Hippocampal formation (tissue), 2 donors: ENCODE measurements at places on chromosomes 12 and 14.

GRCh38 chr14:105108516-105108864 is 43.3 kb upstream of the GPR132 start:
- DNase-seq: no peak

GRCh38 chr12:98222135-98222534 is 293.3 kb upstream of the TMPO start:
- DNase-seq: no peak

DNA sequence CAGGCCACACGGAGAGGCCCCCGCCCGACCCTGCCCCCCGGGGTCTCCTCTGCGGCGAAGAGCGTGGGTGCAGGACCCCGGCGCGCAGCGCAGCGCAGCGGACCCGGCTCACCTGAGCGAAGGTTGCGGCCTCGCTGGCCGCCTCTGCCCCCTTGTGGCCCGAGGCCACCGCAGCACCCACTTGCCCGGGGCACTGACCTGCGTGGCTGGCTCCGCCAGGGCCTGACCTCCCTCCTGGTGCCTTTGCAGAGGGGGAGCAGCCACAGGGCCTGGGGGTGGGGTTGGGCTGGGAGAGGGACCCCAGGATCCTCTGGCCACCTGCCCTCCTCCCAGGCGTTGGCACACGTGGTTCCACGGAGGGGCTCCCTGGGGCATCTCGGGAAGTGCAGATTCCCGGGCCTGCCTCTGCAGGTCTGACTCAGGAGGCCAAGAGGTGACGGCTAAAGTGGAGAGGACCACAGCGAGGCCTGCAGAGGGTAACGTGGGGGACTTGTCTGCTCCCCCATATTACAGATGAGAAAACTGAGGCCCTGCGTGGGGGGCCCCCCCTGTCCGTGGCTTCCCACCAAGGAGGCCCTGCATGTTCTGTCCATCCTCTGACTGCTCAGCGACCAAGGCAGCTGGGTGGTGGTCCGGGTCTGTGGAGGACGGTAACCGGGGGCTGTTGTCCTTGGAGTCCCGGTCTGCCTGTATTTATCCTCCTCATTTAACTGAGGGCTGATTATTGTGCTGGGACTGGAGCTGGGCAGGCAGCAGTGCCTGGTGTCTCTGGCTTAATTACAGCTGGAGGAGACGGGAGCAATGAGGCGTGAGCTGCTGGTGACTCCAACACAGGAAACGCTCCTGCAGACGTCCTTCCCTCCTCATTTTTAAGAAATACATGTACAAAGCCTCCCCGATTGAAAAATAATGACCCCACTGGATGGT is 67.9 kb upstream of the BEGAIN start:
- DNase-seq: no peak

DNA sequence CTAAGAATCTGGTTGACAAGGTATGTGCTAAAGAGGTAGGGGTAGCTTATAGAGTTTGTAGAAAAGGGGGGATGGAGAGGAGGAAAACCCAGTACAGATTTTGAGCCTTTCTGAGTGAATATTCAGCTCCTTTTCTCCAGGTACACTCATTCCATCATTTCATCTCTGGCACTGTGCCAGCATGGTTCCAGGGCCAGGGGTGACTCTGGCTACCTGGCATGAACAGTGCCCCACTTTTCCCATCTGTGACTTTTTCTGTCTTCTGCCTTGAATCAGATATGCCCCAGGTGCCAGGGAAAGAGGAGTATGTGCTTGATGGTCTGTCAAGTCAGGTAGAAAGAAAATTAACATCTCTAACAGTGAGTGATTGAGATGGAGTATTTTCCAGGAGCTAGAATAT is 175.7 kb downstream of the CACNA1C start:
- no peak for DNase-seq

- no peak for DNase-seq
Observed at GRCh38 chr12:102474438-102475064, 5.8 kb downstream of the IGF1 start.

- DNase-seq: no peak
Observed at GRCh38 chr14:101947577-101947903, 16.8 kb upstream of the DYNC1H1 start.

- DNase-seq: no peak
Observed at GRCh38 chr12:61546296-61546695, 713.9 kb upstream of the USP15 start.

- no peak for DNase-seq
Observed at GRCh38 chr14:69553252-69553651, 21.4 kb downstream of the CCDC177 start.

DNA sequence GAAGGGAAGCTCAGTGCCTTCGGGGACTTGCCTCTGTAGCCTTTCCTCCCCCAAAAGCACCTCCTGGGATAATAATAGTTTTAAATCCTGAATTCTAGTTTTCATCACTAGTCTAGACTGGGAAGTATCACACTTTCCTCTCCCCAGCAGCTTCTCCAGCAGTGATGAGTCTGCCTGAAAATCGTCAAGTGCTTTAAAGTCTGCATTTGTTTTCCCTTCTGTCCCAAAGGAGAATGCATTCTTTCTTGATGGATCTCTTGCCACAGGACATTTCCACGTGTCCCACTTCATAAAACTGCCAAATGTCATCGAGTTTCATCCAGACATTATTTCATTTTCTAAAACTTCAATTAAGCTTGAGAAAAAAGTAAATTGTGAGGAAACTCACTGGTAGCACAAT is 15.0 kb downstream of the CSRP2 start:
- no peak for DNase-seq

DNA sequence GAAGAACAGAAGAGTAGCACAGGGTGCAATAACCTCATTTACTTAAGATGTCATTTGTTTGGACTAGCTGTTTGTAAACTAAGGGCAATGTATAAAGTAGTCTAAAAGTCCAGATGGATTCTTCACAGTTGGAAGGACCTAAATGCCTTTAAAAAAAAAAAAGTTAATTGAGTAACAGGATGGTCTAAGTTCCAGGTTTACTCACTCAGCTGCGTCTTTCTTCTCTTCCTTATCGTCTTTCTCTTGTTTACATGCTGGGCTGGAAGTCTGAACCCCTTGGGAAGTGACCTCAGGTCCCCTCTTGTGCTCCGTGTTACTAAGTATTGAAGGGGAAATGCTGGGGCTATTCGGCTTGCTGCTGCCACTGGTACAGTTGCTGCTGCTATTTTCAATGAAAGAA is 82.5 kb downstream of the SH2B3 start:
- no peak for DNase-seq

GRCh38 chr14:95106971-95107370 is 50.4 kb downstream of the DICER1 start:
- no peak for DNase-seq

DNA sequence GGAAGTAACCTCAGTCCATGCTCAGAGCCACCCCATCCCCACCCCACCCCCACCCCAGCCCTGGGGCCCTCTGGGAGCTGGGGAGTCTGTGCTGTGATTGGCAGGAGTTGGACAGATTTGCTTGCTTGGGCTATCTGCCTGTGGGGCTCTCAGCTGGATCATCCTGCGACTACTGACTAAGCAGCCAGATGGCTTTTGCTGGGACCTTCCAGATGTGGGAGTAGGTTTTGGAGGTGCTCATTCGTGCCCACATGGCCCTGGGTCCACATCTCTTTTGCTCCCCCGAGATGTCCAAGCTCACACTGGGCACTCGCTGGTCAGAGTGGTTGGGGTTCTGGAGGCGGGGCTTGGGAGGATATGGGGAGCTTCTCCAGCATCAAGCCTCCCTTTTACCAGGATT is 138.9 kb downstream of the TSPAN9 start:
- DNase-seq: no peak

GRCh38 chr12:133010657-133011297 is 24.6 kb downstream of the ZNF26 start:
- no peak for DNase-seq

GRCh38 chr12:115867854-115868253 is 409.6 kb downstream of the MED13L start:
- no peak for DNase-seq

DNA sequence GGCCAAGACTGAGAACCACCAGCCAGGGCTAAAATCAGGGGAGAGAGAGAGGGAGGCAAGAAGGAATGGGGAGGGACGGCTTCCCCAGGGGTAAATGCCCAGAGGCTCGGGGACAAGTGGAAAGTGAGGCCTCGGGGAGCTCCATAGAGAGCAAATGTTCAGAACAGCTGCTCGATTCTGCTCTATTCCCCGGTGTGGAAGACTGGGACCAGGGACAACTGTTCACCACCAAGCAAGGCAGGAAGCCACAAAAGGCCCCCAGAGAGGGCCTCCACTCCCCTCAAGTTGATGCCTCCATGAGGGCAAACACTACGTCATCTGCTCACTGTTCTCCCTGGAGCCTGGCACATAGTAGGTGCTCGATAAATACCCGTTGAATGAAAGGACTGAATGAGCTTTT is 53.5 kb downstream of the IRF2BPL start:
- DNase-seq: no peak

- no peak for DNase-seq
Observed at GRCh38 chr12:11815397-11815796, 165.9 kb downstream of the ETV6 start.

DNA sequence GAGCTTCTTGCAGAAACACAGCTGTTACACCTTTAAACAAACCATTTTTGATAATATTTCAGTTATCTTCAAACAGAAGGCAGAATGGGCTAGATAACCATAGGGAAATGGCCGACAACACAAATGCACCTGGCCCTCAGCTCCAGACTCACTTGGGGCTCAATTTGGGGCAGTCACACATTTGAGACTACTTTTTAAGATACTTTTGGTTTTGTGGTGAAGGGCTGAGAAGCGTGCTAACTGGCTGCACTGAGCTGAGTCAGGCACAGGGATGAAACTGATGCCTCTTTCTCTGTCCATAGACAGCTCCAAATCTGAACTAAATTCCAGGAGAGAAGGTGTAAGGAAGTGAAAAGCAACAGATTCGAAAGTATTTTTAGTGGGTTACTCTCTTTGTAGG is 18.5 kb upstream of the GRIP1 start:
- DNase-seq: no peak

DNA sequence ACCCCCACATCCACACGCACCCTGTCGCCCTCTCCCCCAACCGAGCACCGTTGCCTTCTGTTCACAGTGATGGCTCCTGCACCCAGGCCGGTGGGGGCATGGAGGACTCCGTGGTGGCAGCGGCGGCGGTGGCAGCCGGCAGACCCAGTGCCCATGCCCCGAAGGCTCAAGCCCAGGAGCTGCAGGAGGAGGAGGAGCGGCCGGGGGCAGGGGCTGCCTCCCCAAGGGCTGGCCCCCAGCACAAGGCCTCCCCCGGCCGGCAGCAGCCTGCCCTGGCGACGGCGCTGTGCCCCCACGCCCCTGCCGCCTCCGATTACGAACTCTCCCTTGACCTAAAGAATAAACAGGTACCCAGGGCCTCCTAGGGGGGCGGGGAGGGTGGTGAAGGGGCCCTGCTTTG is 59.0 kb downstream of the IQSEC3 start:
- no peak for DNase-seq

GRCh38 chr12:58313091-58313855 is 371.9 kb downstream of the ATP23 start:
- DNase-seq: no peak
